ENCODE measurements at places on chromosomes 1 and 21. TPM values are rescaled to one million over a fixed set of nuclear protein-coding genes. Genes with fewer than 3 reads are reported as not detected.
A peak's percentile ranks its signal among the peaks of the same experiment; 100 is the strongest.

GRCh38 chr1:156797212-156797871 lies 19.3 kb downstream of the SH2D2A start:
- peak; percentile 48 for DNase-seq

DNA sequence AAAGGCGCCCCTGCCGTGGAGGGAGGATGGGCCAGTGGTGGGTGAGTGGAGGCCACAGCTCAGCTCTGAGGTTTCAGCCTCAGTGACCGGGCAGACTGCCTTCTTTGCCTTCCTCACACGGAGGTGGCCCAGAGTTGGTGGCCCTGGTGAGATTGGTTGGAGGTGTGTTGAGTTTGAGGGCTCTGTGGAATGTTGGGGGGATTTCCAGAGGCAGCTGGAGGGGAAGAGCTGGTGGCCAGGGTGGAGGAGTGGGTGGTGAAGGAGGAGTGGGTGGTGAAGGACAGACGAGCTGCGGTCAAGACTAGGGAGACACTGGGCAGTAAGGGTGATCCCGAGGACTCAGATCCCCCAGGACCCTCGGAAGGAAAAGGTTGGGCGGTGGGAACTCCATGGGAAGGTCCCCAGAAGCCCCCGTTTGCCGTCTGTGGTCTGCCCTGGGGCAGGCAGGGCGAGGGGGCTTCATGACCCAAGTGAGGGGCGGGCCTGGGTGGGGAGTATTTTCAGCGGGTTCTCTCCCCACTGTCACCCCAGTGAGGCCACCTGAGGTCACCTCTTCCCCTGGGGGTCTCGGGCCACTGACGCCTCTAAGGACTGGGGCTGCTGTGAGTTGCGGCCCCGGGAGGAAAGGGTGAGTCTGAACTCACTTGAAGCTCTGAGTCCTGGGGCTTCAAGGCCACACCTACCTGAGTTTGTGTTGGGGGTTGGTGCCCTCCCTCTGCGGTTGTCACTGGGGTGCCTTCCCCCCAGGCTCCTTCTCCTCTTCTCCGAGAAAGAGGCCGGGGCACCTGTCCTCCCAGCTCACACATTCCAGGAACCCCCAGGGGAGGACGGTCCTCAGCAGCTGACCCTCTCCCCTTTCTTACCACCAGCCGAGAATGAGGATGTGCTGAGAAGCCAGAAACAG lies 22.7 kb upstream of the PIK3CD start:
- DNase-seq: peak; percentile 84

DNA sequence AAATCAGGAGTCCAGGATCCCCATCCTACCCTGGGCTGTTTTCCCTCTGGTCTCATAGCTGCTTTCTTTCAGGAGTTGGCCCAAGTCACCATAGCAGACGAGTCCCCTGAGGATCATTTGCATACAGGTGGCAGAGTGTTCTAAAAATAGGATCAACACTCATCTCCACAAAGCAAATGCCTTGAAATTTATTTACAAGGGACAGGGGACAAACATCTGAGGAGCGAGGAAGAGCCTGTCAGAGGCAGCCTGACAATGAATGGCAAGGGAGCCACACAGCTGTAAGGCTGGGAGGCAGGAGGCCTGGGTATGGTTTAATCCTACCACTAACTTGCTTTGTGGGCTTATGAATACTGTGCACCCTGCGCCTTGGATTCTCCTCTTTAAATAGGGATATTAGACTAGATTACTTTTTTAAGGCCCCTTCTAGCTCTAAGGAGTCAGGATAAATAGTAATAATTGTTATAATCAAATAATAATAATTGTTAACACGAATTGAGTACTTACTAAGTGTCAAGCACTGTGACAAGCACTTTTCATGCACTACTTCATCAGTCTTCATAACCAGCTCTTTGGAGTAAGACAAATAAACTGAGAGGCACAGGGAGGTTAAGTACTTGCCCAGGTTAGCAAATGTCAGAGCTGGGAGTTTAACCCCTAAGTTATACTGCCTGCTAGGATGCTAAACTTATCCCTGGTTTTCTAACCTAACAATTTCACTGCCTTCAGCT lies 34.5 kb downstream of the RAB3B start:
- no peak for DNase-seq

- DNase-seq: no peak
These were observed 174.1 kb downstream of the ACTL8 start for GRCh38 chr1:17929224-17929623.

DNA sequence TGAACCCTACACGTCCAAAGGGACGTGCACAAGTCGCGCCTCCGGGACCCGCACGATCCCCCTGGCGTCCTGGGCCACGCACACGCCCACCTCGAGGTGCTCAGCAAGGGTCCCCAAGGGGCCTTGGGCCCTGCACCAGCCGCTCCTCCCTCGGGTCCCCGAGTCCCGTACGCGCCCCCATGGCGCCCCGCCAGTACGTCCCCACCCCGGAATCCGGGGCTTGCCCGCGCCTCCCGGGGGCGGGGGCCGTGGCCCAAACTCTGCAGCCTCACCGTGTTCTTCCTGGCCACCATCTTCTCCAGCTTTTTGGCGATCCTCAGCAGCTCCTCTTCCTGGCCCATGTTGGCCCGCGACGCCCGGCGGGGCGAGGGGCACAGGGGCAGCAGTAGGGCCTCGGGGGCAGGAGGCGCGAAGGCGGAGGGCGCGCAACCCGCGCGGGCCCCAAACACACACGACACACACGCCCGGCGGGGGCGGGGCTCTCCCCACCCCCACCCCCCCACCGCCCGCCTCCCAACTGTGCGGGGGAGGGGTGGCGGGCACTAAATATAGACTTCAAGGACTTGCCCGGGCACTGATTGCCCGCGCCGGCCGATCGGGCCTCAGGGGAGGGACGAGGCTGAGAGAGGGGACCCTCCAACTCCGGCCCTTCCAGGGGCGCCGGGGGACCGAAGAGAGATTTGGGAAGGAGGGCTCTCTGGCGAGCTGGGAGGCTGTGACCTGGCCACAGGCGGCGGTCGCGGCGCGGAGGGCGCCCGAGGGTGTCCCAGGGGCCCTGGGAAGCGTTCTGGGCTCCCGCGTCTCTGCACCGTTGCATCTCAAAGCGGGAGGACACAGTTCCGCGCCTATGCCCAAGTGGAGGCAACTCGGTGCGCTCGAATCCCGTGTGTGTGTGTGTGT lies at the start of gene TCEA3:
TCEA3 (minus strand) TSS at position 456 of the 900 bp plus-strand sequence; CDS start at position 341, 115 bp downstream.
- DNase-seq: peak; percentile 34

DNA sequence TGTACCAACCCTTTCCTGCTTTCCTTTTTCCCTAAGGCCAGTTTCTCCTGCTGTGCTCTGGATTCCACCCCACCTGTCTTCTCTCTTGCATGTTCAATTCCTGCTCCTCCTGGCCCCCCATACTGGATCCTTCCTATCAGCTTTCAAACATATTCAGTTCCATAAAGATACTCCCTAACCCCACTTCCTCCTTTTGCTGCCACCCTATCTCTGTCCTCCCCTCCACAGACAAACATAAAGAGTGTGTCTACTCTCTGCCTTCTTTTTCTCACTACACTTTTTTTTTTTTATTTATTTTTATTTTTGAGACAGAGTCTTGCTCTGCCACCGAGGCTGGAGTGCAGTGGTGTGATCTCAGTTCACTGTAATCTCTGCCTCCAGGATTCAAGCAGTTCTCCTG lies 16.9 kb upstream of the RPF1 start:
- DNase-seq: no peak

GRCh38 chr21:33268393-33268736 lies 2.2 kb downstream of the IL10RB start:
- DNase-seq: no peak

- no peak for DNase-seq
These were observed 5.6 kb downstream of the SLC5A9 start for GRCh38 chr1:48228156-48228555.

DNA sequence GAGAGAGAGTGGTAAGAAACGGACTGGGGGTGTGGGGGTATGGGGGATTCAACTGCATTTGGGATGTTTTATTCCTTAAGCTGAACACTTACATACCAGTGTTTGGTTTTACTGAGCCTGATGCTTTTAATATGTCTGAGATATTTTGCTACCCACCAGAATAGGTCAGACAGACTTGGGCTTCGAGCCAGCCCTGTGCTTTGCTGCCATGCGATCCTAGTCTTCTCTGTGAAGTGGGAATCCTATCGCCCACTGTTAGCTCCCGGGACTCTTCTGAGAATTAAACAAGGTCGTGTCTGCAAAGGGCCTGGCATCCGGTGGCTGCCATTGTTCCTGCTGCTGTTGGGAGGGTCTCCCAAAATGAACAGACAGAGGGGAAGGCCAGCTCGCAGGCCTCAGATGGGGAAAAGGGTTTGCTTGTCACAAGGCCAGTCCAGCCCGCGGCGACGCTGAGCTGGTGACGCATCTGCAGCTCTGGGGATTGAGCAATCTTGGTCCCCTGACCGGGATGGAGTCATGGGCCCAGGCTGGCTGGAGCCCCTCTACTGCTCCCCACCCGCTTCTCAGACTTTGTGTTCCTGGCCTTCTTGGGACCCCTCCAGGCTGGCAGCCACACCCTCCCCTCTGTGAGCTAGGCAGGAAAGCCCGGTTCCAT lies 26.9 kb upstream of the ECE1 start:
- no peak for DNase-seq

- no peak for DNase-seq
These were observed 53.4 kb downstream of the RAB3B start for GRCh38 chr1:51937112-51937511.

Gene IL23R
- total RNA-seq: 0.08 TPM

Gene RGS13
- total RNA-seq: not detected

Gene FAM72A
- 29.9 TPM for total RNA-seq

Gene ACTL8
- not detected for total RNA-seq

All from activated naive CD8-positive, alpha-beta T cell treated with anti-CD3 and anti-CD28 coated beads for 36 hours (primary cell).